Activated CD4-positive, alpha-beta T cell treated with anti-CD3 and anti-CD28 coated beads, Interleukin-2, amount 10 ng/mL, durations not matched to agents 7 days and 5 days (primary cell): ENCODE measurements at places on chromosomes 7 and 10.

DNA sequence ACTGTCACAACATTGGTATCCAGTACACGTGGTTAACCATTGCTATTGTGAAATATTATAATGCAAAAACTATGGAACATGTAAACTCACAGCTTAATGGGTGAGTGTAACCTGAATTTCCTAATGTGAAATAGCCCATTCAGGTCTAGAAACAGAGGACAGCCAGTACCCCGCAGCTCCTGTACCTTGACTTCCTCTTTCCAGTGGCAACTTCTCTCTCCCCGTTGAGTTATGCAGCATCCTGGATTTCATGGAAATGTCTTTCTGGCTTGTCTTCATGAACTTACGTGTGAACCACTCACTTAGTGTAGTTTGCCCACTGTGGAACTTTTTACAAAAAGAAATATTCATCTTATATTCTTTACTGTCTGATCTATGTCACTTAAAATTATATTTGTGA lies 384.4 kb downstream of the DPP6 start:
- no peak overlapping the region for H3K4me3 ChIP-seq
- no peak overlapping the region for H3K27ac ChIP-seq
- H3K27me3 ChIP-seq = no peaks in the 10 kb centered on the region
- H3K36me3 ChIP-seq = no peaks in the 10 kb centered on the region
- H3K4me1 ChIP-seq = no peaks in the 10 kb centered on the region
- no peak for DNase-seq

- H3K27ac ChIP-seq = no peak overlapping the region
- H3K36me3 ChIP-seq = no peaks in the 10 kb centered on the region
- no peak overlapping the region for H3K4me3 ChIP-seq
- H3K27me3 ChIP-seq = peaks cover 7% of the 10 kb centered on the region
Observed at GRCh38 chr7:28509251-28510025, 97.1 kb downstream of the CREB5 start.

- no peaks in the 10 kb centered on the region for H3K36me3 ChIP-seq
- H3K27ac ChIP-seq = no peak overlapping the region
- no peak overlapping the region for H3K4me3 ChIP-seq
- DNase-seq = no peak
Observed at GRCh38 chr7:31073326-31074119, 21.4 kb downstream of the ADCYAP1R1 start.

- no peaks in the 10 kb centered on the region for H3K4me1 ChIP-seq
- H3K36me3 ChIP-seq = no peaks in the 10 kb centered on the region
- H3K27me3 ChIP-seq = no peaks in the 10 kb centered on the region
Observed at GRCh38 chr10:84822931-84823630, 494.7 kb downstream of the CCSER2 start.

- H3K27me3 ChIP-seq = no peaks in the 10 kb centered on the region
- peaks cover 40% of the 10 kb centered on the region for H3K36me3 ChIP-seq
- H3K4me1 ChIP-seq = peaks cover 62% of the 10 kb centered on the region
- H3K27ac ChIP-seq = peak overlapping the region; percentile 91
Observed at GRCh38 chr7:24911213-24911603, 68.8 kb downstream of the OSBPL3 start.

DNA sequence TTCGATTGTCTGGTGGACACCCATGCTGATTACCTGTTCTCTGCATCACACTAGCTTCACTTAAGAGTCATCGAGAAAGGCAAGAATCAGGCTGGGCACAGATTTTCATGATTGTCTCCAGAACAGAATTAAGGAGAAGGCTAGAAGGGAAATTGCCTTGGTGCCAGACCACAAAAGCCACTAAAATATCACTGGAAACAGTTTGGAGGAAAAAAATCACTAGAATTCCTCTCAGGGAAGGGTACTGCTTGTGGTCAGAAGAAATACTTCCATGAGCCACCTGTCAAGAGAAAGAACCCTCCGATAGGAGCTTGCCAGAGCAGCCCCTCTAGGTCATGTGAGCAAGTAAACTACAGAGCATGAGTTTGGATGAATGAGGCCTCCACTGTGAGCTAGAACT lies 269.3 kb upstream of the TEX47 start:
- H3K36me3 ChIP-seq = no peaks in the 10 kb centered on the region
- no peak for DNase-seq
- H3K27ac ChIP-seq = no peak overlapping the region
- no peak overlapping the region for H3K4me3 ChIP-seq

DNA sequence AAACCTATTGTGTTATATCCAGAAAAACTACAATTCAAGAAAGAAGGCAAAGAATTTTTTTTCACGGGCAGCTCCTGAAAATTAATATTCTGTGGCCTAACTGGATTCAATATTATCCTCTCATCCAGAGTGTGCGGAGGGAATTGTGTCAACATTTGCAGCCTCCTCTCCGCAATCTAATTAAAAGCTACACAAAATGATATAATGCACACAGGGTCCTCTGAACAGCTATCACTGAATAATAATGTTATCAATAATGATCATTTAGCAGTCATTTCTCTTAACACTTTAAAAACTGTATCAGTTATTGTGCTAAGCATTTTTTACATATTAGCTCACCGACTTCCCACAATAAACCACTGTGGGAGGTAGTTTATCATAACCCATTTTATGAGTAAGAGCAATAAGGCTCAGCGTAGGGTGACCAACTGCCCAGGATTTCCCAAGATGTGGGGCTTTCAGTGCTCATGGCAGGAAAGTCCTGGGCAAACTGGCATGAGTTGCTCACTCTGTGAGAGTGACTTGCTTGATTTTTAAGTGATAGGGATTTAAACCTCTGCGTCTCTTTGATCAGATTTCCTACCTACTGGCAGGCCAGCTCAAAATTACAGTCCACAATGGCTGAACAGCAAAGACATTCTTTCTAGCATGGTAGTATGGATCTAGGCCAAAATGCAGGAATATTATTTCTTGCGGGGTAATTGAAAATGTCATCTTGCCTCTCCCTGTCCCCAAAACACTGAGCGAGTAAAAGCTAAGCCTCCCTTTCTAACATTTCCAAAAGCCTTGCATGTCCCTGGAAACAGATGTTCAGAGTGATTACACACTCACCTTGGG lies 65.7 kb downstream of the AOAH start:
- no peaks in the 10 kb centered on the region for H3K27me3 ChIP-seq
- no peak for DNase-seq
- H3K27ac ChIP-seq = no peak overlapping the region
- H3K4me1 ChIP-seq = peaks cover 13% of the 10 kb centered on the region
- H3K36me3 ChIP-seq = peaks cover 11% of the 10 kb centered on the region

DNA sequence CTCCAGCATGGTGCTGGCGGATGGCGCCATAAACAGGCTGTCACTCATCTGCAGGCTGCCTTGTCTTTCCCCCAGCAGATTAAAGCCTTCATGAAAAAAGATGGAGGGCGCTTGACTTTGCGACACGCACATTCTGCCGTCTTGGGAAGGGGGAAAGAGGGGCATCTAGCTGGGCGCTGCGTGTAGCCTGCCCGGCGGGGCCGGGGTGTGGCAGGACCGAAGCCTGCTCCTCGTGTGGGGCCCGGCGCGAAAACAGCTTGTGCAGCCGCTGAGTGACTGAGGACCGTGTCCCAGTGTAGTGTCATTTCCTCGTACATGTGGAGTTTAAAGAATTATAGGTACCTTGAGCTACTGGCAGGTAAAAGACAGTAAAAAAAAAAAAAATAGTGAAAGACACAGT lies 97.9 kb downstream of the MGMT start:
- peaks cover 17% of the 10 kb centered on the region for H3K36me3 ChIP-seq
- H3K27ac ChIP-seq = no peak overlapping the region
- no peaks in the 10 kb centered on the region for H3K4me1 ChIP-seq

- no peak overlapping the region for H3K4me3 ChIP-seq
- no peaks in the 10 kb centered on the region for H3K27me3 ChIP-seq
- no peak for DNase-seq
- peaks cover 4% of the 10 kb centered on the region for H3K36me3 ChIP-seq
Observed at GRCh38 chr10:60003651-60004523, 97.5 kb upstream of the CCDC6 start.

DNA sequence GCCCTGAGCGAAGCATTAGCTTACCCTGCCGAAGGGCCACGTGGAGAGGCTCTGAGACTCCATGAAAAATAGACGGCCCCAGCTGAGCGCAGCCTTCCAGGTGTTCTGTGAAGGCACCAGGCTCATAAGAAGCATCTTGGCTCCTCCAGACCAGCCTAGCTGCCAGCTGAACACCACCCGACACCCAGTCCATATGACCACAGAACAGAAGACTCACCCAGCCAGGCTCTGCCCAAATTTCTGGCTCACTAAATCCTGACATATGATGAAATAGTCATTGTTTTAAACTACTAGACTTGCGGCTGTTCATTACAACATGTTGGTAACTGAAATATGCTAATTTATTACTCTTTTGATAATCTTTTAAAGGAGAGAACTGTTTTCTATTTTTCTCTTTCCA lies 99.5 kb upstream of the ABI1 start:
- H3K27ac ChIP-seq = no peak overlapping the region
- DNase-seq = no peak
- H3K4me3 ChIP-seq = no peak overlapping the region
- no peaks in the 10 kb centered on the region for H3K27me3 ChIP-seq

- no peaks in the 10 kb centered on the region for H3K27me3 ChIP-seq
- DNase-seq = no peak
- no peaks in the 10 kb centered on the region for H3K36me3 ChIP-seq
- peaks cover 42% of the 10 kb centered on the region for H3K4me1 ChIP-seq
- peak overlapping the region; percentile 65 for H3K27ac ChIP-seq
Observed at GRCh38 chr10:5553400-5554170, 28.8 kb downstream of the CALML3 start.

- peaks cover 40% of the 10 kb centered on the region for H3K27me3 ChIP-seq
- H3K27ac ChIP-seq = no peak overlapping the region
Observed at GRCh38 chr10:1729751-1730150, 7.6 kb downstream of the ADARB2 start.

GRCh38 chr7:123271231-123271630 lies 71.5 kb upstream of the SLC13A1 start:
- no peaks in the 10 kb centered on the region for H3K27me3 ChIP-seq
- no peak overlapping the region for H3K4me3 ChIP-seq
- DNase-seq = no peak
- no peaks in the 10 kb centered on the region for H3K36me3 ChIP-seq

- peaks cover 11% of the 10 kb centered on the region for H3K27me3 ChIP-seq
- no peak for DNase-seq
- peaks cover 14% of the 10 kb centered on the region for H3K36me3 ChIP-seq
- H3K27ac ChIP-seq = peak overlapping the region; percentile 97
- H3K4me1 ChIP-seq = peaks cover 30% of the 10 kb centered on the region
Observed at GRCh38 chr10:15096661-15097010, 519 bp upstream of the RPP38 start.

DNA sequence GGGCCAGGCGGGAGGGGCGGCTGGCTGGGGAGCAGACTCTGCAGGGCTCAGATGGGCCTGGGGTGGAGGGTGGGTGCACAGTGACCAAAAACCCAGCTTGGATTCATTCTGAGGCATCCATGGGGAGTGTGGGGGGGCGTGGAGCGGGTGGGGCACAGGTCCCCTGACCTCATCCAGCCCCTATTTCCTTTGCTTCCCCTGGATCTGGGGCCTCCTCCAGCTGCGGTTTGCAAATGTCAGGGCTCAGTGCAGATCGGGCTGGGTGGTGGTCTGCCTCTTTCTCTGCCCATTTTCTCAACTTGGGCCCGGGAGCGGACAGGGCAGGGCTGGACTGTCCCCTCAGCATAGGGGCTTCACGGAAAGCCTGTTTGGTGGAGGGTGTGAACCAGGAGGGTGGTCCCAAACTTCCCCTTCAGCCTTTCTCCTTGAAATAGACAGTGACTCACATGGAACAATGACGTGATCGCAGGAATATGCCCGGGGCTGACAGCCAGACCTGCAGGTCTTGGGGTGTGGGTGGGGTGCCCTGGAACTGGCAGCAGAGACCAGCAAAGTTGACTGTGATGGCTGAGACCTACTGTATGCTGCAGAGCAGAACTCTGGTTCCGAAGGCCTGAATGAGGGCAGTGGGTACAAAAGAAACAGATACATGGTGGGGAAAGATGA lies 72.9 kb upstream of the PODXL start:
- no peak overlapping the region for H3K4me3 ChIP-seq
- H3K36me3 ChIP-seq = no peaks in the 10 kb centered on the region
- H3K27me3 ChIP-seq = peaks cover 2% of the 10 kb centered on the region
- H3K4me1 ChIP-seq = no peaks in the 10 kb centered on the region

DNA sequence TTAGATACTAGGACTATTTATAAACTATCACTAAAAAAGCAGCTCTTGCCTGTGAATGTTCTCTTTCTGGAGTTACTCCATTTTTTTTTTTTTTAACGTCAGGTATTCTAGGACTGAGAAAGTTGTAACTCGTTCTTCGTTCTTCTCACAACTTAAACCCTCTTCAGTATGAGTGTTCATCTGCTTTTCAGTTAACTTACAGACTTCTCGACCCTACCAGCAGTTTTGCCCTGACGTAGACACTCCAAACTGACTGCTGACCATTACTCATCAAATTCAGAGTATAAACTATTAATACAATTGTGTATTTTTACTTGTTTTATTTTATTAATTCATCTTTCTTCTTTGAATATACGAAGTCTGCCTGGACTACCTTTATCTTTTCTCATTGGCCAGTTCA lies 353.1 kb downstream of the GPR37 start:
- H3K4me3 ChIP-seq = no peak overlapping the region
- DNase-seq = no peak
- no peaks in the 10 kb centered on the region for H3K36me3 ChIP-seq

DNA sequence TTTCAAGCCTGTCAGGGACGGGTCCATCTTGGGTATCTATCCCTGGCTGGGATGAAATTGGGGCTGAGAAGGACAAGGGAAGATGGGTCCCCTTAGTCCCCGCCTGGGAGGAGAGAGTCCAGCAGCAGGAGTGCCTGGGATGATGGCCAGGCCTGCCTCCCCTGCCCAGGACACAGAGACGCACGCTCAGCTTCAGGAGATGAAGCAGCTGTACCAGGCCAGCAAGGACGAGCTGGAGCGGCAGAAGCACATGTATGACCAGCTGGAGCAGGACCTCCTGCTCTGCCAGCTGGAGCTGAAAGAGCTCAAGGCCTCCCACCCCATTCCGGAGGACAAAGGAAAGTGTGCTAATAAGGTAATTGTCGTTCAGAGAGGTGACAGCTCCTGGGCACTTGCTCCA lies 15.4 kb downstream of the CCDC136 start:
- H3K4me1 ChIP-seq = no peaks in the 10 kb centered on the region
- H3K4me3 ChIP-seq = no peak overlapping the region
- no peaks in the 10 kb centered on the region for H3K27me3 ChIP-seq
- no peaks in the 10 kb centered on the region for H3K36me3 ChIP-seq

DNA sequence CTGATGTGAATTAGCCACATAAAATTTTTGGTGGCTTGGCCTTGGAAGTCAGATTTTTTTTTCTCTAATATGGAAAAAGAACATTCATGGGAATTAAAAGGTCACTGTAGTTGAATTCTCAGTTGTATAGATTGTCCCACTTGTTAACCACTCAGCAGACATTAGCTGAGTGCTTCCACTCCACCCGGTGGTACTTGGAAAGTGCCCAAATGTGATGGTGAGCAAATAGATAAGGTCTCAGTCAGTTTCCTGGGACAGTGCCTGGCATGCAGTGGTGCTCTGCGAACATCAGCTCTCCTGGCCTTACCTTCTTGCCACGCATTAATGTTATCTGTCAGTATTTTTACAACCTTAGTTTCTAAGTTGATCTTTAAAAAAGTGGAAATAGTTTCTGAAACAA lies 1.4 kb downstream of the ATP5F1C start:
- DNase-seq = no peak
- H3K36me3 ChIP-seq = peaks cover 32% of the 10 kb centered on the region
- H3K27ac ChIP-seq = peak overlapping the region; percentile 52
- H3K4me1 ChIP-seq = peaks cover 56% of the 10 kb centered on the region
- H3K27me3 ChIP-seq = no peaks in the 10 kb centered on the region

GRCh38 chr7:68031180-68031943 lies 1034.7 kb downstream of the TYW1 start:
- no peaks in the 10 kb centered on the region for H3K27me3 ChIP-seq
- no peaks in the 10 kb centered on the region for H3K36me3 ChIP-seq
- no peak overlapping the region for H3K27ac ChIP-seq

- H3K36me3 ChIP-seq = no peaks in the 10 kb centered on the region
- H3K27ac ChIP-seq = no peak overlapping the region
- no peak overlapping the region for H3K4me3 ChIP-seq
- no peaks in the 10 kb centered on the region for H3K27me3 ChIP-seq
Observed at GRCh38 chr7:30709549-30709948, 27.3 kb upstream of the CRHR2 start.
